ENCODE measurements at places on chromosomes 4 and X.

- no peak for DNase-seq
These were observed 123.6 kb downstream of the RBM47 start for GRCh38 chr4:40506066-40506465.

DNA sequence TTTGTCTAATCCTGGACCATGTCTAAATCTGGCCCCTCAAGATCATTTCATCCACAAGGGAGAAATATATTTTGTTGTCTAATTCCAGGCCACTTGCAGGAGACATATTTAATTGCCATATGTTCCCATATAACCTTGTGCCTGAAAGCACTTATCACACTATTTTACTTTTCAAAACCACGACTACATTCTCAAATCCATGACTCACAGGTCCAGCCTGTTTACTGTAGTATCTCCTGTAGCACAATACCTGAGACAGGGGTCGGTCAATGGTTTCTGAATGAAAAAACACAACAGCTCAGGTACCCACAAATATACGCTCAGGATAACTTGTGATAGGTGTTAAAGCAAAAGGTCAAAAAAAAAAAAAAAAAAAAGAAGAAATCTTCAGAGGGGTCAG is 60.9 kb downstream of the SEC24D start:
- no peak for DNase-seq

DNA sequence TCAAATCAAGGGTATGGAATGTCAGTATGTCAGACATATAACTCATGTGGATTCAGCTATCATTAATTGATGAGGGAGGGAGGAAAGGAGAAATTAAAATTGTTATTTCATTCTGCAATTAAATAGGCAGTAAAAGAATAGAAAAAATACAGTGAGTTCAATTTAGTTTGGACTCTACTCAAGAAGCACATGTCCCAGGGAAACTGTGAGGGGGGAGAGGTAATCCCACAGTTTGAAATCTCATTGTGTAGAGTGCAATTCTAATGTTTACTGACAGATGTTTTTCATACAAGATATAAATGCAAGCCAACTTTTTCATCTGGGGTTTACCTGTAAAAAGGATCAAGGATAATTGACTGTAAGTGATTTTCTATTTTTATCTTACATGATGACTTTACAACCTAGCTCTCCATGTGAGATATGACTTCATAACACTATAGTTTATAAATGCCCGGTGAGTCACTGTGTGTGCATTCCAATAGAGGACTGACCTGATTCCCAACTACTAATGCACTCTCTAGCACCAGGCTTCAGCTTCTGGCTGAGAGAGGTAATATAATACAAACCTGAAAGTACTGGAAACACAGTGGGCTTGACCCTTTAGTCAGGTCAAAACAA is 35.2 kb upstream of the SCD5 start:
- no peak for DNase-seq

GRCh38 chr4:116108606-116109005 is 976.8 kb downstream of the TRAM1L1 start:
- no peak for DNase-seq

DNA sequence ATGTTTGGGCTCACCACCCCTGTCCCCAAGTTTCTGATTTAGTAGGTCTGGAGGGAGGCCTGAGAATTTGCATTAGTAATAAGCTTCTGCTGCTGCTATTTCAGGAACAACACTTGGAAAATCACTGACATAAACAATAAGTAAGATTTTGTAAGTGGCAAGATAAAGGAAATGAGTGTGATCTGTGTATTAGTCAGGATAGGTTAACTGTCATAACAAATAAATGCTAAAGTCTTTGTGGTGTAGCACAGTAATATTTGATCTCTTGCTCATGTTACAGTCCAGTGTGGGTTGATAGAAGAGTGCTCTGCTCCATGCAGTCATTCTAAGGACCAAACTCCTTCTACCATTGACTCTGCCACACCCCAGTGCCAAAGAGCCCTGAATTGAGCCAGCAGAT is 67.0 kb downstream of the NHS start:
- no peak for DNase-seq
